ENCODE measurements at places on chromosomes 11 and 22. TPM values are rescaled to one million over a fixed set of nuclear protein-coding genes. Genes with fewer than 3 reads are reported as not detected.

Gene RIBC2
- 4.1 TPM for total RNA-seq

Gene CCDC89
- total RNA-seq, result 1.6 TPM

Gene CDC42EP1
- 1.9 TPM for total RNA-seq

Gene APOA1
- total RNA-seq, result not detected

Gene SPON1
- not detected for total RNA-seq

Gene SERHL2
- not detected for total RNA-seq

Gene BRSK2
- total RNA-seq, result 0.33 TPM

Gene FIBIN
- not detected for total RNA-seq

DNA sequence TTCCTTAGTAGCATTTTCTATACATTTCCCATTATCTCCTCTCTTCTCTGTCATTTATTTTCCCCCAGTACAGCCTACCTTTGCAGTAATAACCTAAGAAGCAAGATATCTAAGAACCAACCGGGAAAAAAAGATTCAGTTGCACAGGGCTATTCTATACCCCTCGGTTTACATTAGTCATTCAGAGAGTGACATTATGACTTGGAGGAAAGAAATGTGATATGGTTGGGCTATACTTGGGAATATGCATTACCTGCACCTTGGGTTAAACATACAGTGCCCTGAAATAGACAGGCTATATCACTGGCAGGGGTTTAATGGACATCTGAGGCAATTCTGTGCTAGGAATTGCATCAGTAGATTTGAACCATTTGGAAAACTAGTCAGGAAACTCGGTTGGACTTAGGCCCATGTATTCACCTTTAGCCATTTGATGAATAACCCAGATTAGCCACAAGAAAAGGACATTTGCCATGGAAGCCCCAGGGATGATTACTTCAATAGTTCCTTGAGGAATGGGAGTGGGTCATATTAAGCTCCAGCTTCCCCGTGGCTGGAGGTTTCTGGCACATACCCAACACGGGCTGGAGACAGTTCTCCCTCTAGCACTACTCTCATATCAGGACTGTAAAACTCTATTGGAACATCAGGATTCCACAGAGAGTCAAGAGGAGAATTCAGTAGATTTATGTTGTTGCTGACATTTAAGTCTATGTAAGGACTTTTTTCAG lies 973.2 kb downstream of the NTM start:
- no peak for DNase-seq

GRCh38 chr11:62540804-62541701 lies 5.6 kb downstream of the AHNAK start:
- no peak for DNase-seq

- peak; percentile 35 for DNase-seq
These were observed 69.6 kb upstream of the SHISAL1 start for GRCh38 chr22:44382116-44383038.

GRCh38 chr11:57203359-57203758 lies 21.6 kb downstream of the LRRC55 start:
- DNase-seq, result no peak

GRCh38 chr11:19978668-19979518 lies 181.4 kb downstream of the DBX1 start:
- DNase-seq, result no peak

DNA sequence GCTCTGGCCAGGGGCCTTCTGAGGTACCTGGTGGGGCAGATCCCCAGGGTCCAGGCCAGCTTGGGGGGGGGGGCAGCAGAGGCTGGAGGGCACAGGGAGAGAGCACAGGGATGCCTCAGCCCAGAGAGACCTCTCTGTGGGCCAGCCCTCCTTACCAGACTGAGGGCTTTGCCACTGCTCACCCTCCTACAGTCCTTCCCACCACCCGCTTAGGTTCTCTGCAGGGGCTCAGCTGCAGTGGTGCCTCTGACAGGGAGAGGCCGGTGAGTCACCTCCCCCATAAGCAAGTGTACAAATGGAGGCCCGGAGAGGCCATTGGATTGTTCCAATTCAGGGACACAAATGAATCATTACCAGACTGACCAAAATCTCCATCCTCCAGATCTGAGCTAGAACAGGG lies 68.1 kb upstream of the LMO1 start:
- DNase-seq, result no peak

DNA sequence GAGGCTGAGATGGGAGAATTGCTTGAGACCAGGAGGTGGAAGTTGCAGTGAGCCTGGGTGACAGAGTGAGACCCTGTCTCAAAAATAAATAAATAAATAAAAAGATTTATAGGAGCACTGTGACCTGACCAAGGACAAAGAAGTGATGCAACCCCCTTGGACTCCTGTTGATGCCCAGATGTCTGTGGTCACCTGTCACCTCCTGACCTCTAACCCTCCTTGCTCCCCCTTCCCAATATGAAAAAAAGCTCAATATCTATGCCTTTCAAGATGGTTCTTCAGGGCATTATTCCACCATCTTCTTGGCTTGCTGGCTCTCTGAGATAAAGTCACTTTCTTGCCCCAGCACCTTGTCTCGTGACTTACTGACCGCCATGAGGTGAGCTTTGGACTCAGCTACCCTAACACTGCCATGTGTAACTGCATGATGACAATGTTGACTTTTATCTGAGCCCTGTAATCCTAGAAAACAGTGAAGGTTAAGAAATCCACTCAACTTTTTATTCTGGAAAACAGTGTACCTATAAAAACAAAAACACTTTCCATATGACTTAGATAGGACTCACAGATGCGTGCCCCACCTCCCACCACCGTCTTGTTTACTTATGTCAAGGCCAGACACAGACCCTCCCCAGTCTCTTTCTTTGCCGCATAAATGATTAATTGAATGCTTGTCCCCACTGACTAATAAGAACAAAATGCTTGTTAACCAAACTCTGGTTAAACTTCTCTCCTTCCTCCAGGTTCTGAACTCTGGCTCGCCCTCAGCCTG lies 360.5 kb downstream of the BUD13 start:
- DNase-seq, result no peak

DNA sequence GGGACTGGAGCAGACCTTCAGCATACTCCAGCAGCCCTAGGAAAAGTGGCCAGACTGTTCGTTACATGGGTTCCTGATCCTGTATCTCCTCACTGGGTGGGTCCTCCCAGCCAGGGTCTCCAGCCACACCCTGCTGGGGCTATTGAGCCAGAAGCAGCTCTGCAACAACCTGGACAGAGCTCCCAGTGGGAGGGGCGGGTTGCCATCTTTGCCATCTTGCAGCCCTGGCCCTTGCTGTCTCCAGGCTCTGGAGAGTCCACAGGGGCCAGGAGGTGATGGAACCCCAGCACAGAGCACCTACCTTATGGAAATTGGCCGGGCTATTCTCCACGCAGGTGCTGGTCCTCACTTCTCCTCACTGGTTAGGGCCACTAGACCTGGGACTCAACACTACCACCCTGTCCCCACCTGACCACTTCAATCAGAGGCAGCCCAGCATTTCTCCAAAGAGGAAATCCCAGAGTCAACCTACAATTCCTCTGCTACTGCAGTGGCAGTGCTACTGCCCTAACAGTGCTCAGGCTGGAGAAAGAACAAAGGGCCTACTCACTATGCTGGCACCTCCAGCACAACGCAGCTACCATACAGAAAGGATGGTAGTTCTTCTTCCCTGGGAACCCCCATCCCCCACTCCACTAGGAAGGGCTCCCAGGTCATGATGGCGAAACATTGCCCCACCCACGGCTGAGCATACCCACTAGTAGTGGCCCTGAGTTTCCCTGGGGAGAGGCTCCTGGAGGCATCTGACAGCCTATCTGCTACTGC lies 290.2 kb upstream of the NCAM1 start:
- no peak for DNase-seq

DNA sequence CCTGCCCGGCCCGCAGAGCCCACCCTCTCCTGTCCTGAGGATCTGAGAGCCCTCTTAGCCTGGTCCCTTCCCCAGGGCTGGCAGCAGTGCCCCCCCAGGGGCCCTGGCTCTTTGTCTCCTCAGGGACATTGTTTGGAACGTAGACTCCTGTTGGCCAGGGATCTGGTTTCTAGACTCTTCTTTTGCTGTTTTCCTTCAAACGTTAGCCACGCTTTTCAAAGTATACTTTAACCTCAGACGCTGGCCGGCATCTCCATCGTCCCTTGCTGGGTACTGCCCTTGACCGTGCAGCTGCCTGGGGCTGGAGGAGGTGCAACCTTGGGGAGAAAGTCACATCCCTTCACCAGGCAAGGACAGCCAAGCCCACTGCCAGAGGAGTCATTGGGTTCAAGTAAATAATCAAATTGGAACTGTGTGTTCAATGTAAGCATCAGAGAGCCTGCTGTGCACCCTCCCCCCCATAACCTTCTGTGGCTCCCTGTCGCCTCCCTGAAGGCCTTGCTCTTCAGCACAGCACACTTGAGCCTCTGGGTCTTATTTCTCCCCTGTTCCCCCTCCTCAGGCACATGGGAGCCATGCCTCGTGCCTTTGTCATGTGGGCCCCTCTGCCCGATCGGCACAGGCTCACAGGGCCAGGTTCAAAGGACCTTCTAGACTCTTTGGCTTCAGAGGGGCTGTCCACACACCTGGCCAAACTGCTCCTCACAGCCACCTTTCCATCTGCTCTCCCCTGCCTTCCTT lies 21.8 kb upstream of the WNT7B start:
- no peak for DNase-seq

DNA sequence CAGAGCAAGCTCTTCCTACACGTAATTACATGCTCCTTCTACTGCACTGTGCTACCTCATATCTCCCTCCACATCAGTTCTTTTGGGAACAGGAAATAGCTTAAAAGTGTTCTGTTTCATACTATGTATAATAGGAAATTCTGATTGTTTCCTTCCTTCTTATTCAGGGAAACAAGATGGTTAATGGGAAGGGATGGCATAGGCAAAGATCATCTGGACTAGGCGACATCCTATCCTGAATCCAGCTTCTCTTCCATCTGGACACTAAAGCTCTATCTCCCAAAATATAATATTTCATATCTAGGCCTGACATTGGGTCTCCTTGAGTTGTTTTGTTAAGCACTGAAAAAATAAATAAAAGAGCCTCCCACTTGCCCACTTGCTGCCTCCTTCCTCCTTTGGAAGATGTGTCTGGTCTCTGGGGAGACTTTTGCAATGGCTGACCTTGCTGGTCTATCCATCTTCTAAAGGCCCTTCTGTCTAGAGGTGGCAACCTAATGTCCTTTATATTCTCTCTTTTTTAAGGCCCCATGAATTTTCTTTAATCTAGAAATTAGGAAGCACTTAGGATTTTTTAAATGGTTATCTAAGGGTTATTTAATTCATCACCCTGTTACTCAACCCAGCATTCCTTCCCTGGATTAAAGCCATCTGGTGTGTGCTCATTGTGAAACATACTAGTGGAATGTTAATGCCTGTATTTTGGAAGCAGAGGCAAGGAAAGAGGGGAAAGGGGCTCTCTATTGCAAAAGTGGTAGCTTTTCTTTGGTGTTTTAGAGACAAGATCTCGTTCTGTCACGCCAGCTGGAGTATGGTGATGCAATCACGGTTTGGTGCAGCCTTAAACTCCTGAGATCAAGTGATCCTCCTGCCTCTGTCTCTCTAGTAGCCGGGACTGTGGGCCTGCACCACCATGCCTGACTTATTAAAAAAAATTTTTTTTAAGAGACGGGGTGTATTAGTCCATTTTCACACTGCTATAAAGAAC lies 20.6 kb downstream of the CLMP start:
- no peak for DNase-seq

- no peak for DNase-seq
These were observed 31.0 kb upstream of the ACCSL start for GRCh38 chr11:44016546-44017442.

GRCh38 chr11:45658292-45658991 lies 7.0 kb downstream of the CHST1 start:
- DNase-seq, result no peak

GRCh38 chr11:2083411-2083810 lies 55.8 kb downstream of the IGF2 start:
- no peak for DNase-seq

DNA sequence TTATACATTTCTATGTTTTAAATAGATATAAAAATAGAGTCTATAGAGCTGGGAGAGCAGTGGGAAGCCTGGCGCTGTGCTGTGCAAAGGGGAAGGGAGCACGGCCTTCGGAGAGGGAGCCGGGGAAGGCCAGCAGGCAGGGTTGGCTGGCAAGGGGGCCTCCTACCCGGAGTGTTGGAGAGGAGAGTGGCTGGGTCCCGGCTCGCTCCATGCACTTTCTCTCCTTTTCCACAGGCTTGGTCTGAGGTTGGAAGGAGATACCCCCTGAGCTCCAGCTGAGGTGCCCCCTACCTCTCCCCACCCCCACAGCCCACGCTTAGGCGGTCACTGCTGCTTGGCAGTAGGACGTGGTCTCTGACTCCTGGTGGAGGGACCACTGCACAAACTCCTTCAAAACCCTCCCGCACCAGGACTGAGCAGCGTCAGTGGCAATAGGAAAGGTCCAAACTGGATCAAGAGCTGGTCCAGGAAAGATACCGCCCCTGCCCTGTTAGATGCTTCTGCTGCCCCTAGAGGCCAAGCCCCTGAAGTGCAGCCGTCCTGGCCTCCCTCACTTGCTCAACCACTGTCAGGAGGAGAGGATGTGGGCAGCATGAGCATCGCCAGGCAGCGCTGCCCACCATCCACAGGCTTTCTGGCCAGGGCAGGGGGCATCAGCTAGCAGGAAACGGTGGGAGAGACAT lies 52.9 kb downstream of the SYT13 start:
- peak; percentile 71 for DNase-seq

DNA sequence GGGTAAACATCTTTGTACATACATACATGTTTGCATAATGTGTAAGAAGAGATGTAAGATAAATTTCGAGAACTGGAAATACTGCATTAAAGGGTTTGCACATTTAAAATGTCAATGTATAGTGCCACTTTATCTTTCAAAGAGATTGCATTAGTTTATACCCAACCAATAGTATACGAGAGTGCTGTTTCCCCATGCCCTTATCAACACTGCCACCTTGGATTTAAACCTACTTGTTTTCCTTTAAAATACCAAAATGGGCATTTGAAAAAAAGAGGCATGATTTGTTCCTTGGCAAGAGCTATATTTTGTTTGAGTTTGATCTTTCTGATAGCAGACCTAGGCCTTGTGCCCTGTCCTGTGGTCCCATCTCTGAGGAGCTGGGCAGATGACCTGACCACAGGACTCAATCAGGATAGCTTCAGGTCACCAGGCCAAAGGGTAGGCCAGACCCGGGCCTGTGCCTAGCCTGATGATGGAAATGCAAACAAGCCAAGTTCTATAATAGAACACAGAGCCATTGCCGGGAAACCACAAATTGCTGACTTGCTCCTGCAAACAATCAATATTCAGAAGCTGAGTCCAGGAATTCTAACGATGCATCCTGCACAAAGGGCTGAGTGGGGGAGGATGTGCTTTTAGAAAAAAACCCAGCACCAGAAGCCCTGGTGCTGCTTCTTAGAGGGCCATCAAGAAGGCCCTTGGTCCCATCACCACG lies 16.9 kb upstream of the ALG8 start:
- no peak for DNase-seq

GRCh38 chr22:19772673-19773469 lies 12.3 kb downstream of the TBX1 start:
- no peak for DNase-seq

- no peak for DNase-seq
These were observed 313.7 kb upstream of the CADM1 start for GRCh38 chr11:115817844-115818468.

DNA sequence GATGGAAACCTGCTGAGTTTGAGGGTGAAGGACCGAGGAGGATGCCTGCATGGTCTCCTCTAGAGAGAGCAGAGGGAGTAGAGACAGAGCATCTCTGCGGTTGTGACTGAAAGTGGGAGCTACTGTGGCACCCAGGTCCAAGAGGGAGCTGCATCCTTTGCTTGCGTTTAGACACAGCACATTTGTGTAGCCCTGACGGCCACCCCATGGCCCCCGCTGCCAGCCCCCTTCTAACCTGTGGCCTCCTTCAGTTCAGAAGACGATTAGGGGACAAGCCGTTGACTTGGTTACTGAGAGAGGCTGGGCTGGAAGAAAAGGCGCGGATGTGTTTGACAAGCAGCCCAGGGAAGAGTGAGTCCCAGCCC lies 690.9 kb downstream of the BRD1 start:
- DNase-seq, result no peak

- DNase-seq, result no peak
These were observed 13.6 kb downstream of the P2RY6 start for GRCh38 chr11:73285721-73286120.

Measured in natural killer cell treated with Interleukin-12 subunit alpha and Interleukin-12 subunit beta and Interleukin-15 and Interleukin-18, amount 100 ng/mL, for 72 hours (primary cell).